HEK293T (cell line): ENCODE measurements at places on chromosomes 12 and 14.

DNA sequence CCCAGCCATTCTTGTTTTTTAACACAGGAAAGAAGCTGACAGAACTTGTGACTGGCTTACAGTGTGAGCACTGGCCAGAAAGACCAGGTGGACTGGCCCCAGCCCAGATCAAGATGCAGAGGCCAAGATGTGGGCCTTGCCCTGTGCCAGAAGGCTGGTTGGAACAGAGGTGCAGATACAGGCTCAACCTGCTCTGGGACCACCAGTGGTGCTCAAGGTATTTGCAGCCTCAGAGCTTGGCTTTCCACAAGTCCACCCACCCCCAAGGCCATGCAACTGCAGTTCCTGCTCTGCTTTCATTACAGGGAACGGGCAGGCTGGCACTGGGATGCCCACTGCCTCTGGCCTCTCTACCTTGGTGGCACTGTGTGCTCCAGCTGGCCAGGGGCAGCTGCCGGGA, 23.3 kb downstream of the ZFC3H1 start:
- no peak for DNase-seq

- no peak for DNase-seq
Measured at GRCh38 chr12:1059162-1059561, 68.1 kb downstream of the ERC1 start.

DNA sequence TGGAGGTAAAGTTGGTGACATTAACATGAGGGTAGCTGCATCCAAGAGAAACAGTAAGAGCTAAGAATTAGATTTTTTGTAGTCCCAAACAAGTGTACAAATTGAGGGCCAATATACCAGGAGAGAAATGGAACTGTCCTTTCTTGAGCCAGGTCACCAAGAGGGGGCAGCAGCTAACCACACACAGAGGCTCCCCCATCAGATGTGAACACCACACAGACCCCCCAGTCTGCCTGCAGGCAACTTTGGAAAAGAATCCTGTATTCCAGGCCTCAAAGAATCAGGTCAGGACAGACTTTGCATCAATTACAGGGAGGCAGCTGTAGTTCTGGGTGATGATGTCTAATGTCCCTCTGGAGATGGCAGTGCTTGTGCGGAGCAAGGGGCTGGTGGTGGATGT, 77.9 kb downstream of the SPTB start:
- peak; percentile 53 for DNase-seq

GRCh38 chr12:14948672-14949071, 10.3 kb upstream of the ERP27 start:
- DNase-seq, result peak; percentile 12

GRCh38 chr12:46914336-46914735, 88.5 kb upstream of the SLC38A4 start:
- no peak for DNase-seq

DNA sequence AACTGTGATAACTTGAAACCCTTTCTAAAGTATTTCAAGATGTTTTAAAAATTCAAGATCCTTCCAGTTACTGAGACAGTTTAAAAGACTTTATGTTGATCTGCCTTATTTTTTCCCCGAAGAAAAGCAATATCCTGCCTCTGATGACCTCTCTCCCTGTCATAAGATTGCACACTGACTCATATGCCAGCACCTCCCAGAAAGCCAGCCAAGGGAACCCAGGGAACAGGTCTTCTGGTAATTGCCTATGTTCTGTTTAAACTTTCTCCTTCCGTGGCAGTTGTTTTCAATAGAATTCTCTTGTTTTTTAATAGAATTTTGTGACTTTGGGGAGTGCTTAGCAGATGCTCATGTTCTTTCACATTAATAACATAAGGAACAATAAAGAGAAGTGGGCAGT, 300.2 kb upstream of the PRKD1 start:
- no peak for DNase-seq

DNA sequence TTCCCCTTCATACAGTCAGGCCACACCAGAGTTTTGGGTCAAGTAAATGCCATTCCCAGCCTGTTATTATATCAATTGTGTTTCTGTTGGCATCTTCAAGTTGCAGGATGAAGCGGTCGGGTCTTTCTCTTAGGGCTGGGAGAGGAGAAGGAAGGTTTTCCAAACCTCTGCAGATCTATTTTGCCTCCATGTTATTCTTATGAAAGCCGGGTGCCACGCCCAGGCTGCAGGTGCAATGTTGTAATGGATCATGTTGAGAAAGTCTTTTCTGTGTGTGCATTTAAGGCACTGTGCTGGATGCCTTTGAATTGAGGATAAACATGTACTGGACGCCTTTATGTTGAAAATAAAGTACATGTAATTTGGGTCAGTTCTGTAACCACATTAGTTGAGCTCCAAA, 164.4 kb upstream of the HIF1A start:
- no peak for DNase-seq

DNA sequence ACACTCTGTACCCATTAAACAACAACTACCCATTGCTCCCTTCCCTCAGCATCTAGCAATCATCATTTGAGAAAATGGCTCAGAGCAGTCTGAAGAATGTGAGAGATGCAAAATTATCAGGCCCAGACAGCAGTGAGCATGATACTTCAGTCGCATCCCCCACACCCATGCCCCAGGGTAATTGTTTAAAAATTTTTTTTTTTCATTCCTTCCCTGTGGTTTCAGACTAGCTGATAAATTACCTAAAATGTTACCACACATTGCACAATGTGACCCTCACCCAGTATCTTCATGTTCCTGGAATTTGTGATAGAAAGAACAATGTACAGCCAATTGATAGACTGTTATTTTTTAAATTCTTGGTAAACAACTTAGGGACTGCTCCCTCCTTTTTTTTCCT, 11.3 kb upstream of the USP15 start:
- DNase-seq, result no peak

DNA sequence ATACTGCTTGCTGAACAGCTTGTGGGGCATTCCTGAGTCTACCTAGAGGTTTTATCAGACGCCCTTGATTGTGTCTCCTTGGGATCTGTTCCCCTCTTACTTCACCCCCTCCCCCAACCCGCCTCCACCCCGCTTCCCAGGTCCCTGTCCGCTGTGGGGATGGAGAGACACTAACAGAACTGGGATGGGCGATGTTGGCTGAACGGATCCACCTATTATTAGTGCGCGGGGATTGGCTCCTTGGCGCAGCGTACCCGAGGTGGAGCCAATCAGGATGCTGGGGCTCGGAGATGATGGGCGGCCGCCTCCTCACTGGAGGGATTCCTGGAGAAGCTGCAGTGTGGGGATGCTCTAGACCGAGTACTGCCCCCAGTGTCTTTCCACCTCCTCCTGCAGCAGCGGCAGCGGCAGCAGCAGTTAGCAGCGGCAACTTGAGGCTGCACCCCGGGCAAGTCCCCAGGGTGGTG, at the start of gene SYT1:
Gene SYT1, plus strand, starts transcription at position 372 of the 467 bp plus-strand sequence.
- peak; percentile 80 for DNase-seq

DNA sequence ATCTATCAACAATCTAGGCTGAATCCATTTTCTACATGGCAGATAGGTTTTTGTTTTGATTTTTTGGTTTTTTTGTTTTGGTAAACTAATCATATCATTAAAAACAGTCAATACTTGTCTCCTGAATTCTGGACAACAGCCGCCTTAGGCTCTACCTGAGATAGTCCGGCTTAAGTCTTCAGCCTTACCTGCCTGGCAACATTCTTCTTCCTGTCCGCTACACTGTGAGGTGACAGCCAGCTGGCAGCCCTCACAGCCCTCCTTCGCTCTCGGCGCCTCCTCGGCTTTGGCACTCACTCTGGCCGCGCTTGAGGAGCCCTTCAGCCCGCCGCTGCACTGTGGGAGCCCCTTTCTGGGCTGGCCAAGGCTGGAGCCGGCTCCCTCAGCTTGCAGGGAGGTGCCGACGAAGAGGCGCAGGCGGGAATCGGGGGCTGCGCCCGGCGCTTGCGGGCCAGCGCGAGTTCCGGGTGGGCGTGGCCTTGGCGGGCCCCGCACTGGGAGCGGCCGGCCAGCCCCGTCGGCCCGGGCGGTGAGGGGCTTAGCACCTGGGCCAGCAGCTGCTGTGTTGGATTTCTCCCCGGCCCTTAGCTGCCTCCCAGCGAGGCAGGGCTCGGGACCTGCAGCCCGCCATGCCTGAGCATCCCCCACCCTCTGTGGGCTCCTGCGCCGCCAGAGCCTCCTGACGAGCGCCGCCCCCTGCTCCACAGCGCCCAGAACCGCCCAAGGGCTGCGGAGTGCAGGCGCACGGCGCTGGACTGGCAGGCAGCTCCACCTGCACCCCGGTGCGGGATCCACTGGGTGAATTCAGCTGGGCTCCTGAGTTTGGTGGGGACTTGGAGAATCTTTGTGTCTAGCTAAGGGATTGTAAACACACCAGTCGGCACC, 49.0 kb downstream of the MDGA2 start:
- DNase-seq, result no peak

GRCh38 chr12:70627677-70628076, 9.6 kb downstream of the PTPRB start:
- DNase-seq, result no peak

DNA sequence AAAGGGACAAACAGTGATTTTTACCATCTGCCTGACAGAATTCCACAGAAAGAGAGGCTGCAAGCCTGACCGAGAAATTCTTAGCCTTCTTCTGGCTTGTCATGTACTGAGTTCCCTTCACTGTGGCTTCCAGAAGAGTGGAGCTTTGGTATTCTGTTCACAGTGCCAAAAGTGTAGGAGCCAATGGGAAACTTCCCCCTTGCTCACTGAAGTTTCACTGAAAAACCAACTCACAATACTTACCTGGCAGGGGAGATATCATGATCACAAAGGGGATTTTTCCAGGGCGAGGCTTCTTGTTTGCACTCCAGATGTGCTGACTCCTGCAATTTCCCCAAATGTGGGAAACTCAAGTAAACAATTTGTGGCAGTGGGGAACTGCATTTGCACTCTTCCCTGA, 31.7 kb upstream of the MMP19 start:
- no peak for DNase-seq

GRCh38 chr12:15982471-15982870, 71.3 kb downstream of the DERA start:
- DNase-seq, result peak; percentile 13

DNA sequence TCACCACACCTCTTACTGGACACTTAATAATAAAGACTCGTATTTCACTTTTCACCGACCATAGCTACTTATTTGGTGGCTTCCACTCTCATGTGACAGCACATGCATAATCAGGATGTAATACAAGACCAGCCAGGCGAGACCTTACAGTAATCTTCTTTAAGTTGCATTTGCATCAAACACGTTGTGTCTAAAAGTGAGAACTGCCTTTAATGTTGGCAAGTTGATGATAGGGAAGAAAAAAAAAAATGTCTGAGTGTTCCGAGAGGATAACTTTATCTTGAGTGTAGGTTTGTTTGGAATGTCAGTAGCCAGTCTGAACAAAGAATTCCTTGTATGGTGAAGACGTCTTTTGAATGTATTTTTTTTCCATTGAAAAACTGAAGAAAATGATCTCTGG, 440.4 kb downstream of the ADAMTS20 start:
- no peak for DNase-seq

DNA sequence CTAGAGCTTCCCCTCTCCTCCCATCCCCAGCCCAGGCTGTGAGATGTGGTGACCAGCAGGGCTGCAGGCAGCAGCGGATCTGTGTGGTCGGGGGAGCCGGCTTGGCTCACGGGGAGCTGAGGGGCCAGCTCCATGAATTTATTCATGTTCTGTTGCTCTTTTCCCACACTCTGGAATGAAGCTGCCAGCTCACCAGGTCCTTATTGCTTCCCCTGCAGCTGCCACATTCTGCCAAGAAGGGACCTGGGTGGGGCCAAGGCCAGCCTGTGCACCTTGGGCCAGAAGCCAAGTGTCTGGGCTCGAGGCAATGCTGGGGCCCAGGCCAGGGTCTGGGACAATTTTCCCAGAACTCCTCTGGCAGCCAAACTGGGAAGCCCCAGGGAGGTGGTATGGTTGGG, 2.5 kb upstream of the C1QL4 start:
- no peak for DNase-seq

- peak; percentile 30 for DNase-seq
Measured at GRCh38 chr12:121955258-121956237, 37.2 kb downstream of the CFAP251 start.

- DNase-seq, result no peak
Measured at GRCh38 chr12:113329791-113330417, 5.0 kb downstream of the SLC8B1 start.

- no peak for DNase-seq
Measured at GRCh38 chr12:87952850-87953249, 76.4 kb downstream of the C12orf50 start.

DNA sequence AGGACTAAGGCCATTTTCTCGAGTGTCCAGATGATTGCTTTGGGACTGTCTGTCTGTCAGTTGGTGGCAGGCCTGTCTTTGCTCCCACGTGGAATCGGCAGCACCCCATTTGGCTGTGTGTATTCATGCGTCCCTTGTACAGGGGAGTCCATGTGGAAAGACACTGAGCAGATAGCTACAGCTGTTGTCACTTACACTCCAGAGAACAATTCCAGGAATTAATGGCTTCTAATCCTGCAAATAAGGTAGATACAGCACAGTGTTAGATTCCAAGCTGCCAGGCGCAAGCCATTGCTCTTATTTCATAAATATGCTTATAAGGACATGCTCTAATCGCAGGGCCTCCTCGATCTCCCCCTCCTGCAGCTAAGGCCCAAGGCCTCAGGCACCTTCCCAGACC, 208.8 kb downstream of the VRK1 start:
- DNase-seq, result no peak

GRCh38 chr12:64618953-64619590, 8.8 kb downstream of the RASSF3 start:
- no peak for DNase-seq

DNA sequence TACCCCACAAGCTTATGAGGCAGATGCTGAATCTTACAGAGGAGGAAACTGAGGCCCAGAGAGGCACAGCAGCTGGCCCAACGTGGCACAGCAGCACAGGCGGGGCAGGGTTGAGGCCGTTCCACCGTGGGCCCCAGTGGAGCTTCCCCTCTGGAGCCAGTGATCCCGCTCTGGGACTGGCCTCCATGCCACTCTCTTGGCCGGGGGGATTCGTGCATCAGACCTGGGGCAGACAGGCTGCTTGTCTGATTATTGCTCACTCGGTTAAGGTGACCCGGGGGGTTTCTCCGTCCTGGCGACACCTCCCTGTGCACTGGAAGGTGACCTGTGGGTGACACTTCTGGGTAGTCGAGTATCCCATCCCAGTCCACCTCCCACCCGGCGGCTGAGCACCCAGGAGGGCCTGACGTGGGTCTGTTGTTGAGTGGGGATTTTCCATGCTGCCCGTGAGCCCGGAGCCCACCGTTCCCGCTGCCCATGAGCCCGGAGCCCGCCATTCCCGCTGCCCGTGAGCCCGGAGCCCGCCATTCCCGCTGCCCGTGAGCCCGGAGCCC, 27.8 kb downstream of the NOC4L start:
- DNase-seq, result no peak

GRCh38 chr12:54164387-54165145, 24.2 kb downstream of the SMUG1 start:
- DNase-seq, result no peak

- DNase-seq, result no peak
Measured at GRCh38 chr14:95535226-95536021, 574 bp downstream of the GLRX5 start.
